ENCODE measurements at places on chromosomes 7 and 10. TPM values are rescaled to one million over a fixed set of nuclear protein-coding genes. Genes with fewer than 3 reads are reported as not detected.

Gene GNG11
- 4.9 TPM for total RNA-seq

Gene SLC29A4
- 14.7 TPM for total RNA-seq

GRCh38 chr10:119029613-119030420 is at the start of gene NANOS1:
Gene NANOS1, plus strand, starts transcription at chr10:119029714. Its CDS starts 88 bp downstream, at chr10:119029802.
- peak; percentile 31 for DNase-seq

GRCh38 chr10:71520042-71520441 is 123.3 kb downstream of the CDH23 start:
- no peak for DNase-seq

DNA sequence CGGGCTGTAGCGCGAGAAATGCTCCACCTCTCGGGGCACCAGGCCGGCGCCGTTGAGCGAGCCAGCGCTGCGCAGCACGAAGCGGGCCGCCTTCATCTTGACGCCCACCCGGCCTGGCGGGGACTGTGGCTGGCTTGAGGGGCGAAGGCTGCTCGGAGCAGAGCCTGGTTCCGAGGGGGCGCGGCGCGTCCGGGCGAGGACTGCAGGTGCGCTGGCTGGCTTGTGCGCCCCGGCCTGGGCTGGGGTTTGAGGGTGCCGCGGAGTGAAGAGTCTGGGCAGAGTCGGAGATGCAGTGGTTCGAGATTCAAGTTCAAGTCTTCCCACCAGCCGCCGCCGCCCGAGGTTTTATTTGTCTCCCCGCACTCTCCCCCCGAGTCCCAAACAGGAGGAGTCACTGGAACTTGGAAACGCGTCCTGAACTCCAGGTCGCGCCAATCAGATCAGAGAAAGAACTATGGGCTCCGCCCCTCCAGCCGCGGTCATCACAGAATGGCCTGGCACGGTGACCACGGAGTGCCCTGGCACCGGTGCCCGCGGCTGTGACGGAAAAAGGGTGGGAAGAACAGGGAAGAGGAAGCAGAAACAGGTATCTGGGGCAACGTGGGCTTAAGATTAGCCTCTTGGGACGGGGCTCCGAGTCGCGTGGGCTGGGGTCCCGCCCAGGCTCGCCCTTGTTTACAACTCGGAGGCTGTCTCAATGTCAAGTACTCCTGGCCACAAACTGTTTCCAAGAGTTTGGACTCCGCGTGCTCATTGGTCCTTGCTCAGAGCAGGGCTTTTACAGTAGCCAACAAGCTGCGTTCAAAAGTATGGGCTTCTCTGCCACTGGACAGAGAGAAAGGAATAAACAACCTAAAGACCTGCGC is at the start of gene PDK4:
TSS of gene PDK4 (minus strand) at position 319 of the 866 bp plus-strand sequence. CDS start at position 96, 223 bp downstream.
- DNase-seq = peak; percentile 79

DNA sequence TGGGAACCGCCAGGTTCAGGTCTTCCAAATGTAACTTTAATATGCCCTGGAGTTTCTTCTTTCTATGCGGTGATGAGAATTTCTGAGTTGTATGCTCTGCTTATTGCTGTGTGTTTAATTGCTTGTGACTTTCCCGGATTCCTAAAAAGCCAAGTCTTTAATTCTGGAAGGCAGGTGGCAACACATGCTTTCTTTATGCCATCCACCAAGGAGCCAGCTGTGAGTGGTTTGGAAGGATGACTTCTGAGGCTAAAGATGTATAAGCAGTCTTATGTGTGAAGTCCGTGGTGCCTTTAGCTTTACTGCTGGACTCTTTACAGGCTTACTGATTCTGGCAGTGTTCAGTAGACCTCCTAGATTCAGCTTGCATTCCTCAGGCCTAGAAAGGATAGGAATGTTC is 3.1 kb downstream of the SDK1 start:
- no peak for DNase-seq

Data from frontal cortex (tissue), 4 donors.